Kidney capillary endothelial cell (primary cell): ENCODE measurements at places on chromosomes 2 and 18.

- no peak for DNase-seq
Observed at GRCh38 chr2:109172556-109173105, 43.6 kb downstream of the SH3RF3 start.

GRCh38 chr2:63192169-63192888 is 141.7 kb downstream of the OTX1 start:
- no peak for DNase-seq

DNA sequence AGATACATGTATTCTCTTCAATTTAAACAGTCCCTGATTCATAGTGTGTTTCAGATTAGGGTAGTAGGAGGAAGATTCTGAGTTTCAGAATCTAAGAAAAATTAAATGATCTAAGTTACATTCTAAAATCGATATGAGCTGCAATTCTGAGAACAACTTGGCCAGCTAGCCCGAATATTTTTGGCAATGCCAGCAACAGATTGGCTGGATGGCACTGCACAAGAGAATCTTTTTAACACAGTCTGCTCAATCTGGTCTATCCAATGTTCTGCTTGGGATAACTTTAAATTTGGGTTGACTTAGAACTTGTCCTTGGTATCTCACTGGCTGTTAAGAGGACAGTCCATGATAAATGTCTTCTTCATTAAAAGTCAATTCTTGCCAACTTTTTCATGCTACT is 853.9 kb downstream of the NRXN1 start:
- no peak for DNase-seq

GRCh38 chr2:218806346-218806978 is 24.5 kb downstream of the CYP27A1 start:
- no peak for DNase-seq

DNA sequence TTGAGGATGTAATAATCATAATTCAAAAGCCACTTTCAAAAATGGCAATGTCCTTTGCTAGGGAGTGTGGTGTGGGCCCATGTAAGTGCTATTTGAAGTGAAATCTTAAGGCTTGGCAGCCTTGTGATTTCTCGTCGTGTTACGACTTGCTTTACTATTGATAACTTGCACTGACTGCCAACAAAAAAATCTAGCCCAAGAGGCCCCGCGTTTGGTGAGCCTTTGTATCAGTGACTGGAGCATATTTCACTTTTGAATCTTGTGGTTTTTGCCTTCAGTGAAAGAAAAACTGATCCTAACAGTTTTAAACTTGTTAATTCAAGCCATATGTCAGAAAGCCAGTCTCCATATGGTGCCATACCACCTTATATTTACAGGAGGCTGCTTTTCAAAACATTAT is 248.0 kb downstream of the TMEM182 start:
- no peak for DNase-seq

- no peak for DNase-seq
Observed at GRCh38 chr18:66193938-66194337, 410.0 kb downstream of the CDH19 start.

- peak; percentile 88 for DNase-seq
Observed at GRCh38 chr18:75267643-75268363, 57.2 kb downstream of the TSHZ1 start.

DNA sequence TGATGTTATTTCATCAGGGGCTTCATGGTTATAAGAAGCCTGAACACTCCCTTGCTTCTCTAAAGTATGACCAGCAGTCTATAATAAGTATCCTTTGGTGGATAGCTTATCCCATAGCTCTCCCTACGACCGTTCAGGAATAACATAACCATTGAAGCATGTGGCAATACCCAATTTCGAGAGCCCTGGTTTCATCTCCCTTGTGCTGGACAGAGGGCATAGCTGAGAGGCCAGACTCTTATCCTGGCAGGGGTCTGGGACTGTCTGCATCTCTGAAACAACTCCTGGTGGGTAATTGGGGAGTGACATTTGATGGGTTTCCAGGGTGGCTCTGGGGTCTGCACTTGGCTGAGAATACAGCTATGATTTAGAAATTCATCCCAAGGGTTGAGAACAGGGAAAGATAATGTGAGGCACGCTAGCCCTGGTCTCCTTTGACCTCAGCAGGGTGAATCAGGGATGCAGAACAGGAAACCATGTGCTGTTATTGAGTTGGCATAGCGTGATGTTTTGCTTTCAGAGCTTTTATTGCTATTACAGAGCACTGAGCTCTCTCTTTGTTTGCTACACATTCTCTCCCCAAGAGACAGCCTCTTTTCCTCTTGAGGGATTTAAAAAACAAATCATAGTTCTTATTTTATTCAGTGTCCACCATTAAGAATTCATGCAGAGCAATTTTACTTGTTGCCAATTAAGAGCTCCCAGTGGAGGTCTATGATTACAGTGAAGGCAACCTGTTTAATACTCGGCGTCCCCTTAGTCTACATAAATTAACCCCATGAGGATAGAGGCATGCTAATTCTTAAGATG is 274.5 kb downstream of the NCKAP5 start:
- peak; percentile 20 for DNase-seq

DNA sequence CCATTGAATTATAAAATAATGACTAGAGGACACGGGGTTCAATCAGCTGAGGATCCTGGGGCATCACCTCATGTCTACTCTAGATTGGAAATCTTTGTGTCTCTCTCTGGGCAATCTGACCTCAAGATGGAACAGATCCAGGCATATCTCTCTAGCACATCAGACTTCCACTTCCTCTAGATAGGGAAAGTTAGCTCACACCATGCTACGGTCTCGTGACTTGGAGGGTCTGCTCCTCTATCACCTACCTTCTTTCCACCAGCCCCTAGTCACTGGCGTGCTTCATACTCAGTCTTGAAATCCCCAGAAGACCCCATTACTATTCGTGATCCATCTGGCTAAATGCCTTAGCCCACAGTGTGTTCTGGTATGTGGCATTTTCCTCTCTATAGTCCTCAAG is 148.8 kb downstream of the ANKRD44 start:
- no peak for DNase-seq
